Fibroblast of upper back skin (primary cell): ENCODE measurements at places on chromosomes 3 and 15.

- no peak for DNase-seq
Measured at GRCh38 chr15:84967380-84967779, 14.3 kb upstream of the PDE8A start.

- DNase-seq, result no peak
Measured at GRCh38 chr3:46628901-46629369, 16.6 kb downstream of the FAM240A start.

GRCh38 chr15:60118146-60118545 lies 114.0 kb downstream of the FOXB1 start:
- DNase-seq, result no peak

DNA sequence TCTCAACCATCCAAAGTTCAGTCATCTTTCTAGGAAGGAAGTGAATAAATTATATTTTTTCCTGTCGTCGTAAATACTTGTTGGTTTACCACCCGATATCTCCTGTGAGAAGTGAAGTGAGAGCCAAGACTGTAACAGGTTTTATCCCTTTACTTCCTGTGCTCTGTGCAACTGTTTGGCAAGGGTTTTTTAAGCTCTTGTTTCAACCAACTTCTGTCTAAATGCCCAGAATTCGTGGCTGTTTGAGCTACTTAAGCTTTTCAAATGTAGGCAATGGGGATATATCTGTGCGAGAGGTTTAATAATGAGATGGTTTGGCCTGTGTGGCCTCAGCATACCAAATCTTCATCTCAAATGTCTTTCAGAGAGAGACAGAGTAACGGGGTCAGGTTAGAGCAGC lies 134.7 kb downstream of the LRTM1 start:
- DNase-seq, result no peak

- DNase-seq, result no peak
Measured at GRCh38 chr3:32195995-32196540, 42.4 kb upstream of the CMTM8 start.

- DNase-seq, result no peak
Measured at GRCh38 chr3:141127344-141128125, 76.4 kb downstream of the SPSB4 start.
